ENCODE measurements at places on chromosomes 16 and 17.

GRCh38 chr16:11254913-11255736 is 879 bp downstream of the SOCS1 start:
- peak; percentile 56 for DNase-seq

- DNase-seq, result peak; percentile 87
These were observed 432 bp downstream of the ZNF276 start for GRCh38 chr16:89721546-89722391.

GRCh38 chr17:15475631-15476354 is 8.4 kb upstream of the CDRT4 start:
- no peak for DNase-seq

DNA sequence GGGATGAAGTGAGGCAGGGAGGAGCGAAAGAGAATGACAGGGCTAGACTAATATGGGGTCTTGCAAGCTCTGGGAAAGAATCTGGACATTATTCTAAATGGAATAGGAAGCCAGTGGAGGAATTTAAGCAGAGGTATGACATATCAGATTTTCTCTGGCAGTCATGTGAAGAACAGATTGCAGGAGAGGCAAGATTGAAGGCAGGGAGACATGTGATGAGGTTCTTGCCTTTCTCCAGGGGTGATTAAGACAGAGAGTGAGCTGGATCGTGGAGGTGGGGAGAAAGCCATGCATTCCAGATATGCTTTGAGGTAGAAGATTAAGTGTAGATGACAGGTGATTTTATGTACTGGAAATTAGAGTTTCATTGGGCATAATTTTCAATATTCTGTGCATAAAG is 4.3 kb upstream of the THAP11 start:
- DNase-seq, result no peak

DNA sequence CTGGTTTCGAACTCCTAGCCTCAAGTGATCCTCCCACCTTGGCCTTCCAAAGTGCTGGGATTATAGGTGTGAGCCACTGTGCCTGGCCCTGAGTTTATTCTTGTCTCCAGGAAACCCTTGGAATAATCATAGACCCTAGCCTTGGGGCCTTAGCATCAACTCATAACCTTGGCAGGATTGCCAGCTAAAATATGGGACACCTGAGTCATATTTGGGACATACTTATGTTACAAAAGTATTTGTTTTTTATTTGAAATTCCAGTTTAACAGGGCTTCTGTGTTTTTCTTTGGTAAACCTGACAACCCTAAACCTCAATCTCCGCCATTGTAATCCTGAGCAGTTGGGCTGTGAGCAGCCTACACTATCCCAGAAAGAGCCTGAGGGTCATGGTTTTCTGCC is 28.6 kb upstream of the TNS4 start:
- DNase-seq, result no peak

DNA sequence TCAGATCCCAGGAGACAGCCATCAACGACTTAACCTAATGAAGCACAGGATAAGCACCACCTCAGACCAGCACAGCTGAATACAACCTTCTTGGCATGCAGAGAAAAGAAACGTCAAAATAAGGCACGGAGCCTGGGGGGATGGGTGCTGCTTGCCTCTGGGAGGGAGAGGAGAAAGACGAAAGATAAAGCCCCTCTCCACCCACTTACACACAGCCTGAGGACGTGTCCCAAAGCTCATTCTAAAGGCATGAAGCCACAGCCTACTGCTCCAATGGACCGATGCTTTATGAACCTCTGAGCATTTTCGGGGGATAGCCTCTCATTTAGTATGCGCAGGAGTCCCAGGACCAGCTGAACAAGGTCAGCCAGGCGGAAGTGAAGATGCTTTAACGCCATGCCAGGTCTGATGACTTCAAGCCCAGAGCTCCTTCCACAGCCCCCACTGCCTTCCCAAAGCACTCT is 31.1 kb downstream of the ST3GAL2 start:
- no peak for DNase-seq

DNA sequence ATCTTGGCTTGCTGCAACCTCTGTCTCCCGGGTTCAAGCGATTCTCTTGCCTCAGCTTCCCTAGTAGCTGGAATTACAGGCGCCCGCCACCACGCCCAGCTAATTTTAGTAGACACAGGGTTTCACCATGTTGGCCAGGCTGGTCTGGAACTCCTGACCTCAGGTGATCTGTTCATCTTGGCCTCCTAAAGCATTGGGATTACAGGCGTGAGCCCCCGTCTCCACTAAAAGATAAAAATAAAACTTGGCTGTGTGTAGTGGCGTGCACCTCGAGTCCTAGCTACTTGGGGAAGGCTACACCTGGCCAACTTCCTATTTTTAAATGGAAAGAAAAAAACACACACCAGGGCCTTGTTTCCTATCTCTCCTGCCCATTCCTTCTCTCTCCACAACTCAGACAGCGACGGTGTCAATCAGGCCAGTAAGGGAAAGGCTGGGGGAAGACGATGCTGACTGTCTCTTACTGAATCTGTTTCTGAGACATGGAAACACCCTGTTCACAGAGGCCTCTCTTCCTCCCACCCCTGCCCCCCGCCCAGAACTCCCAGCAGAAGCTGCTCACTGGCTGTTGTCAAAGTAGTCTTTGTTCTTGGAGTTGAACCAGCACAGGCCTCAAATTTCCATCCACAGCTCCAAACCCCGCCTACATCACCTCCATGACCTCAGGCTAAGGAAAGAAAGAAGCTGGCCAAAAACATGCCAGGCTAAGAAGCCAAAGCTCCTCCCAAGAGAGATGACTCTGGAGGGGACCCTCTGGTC is 96.6 kb downstream of the NXN start:
- no peak for DNase-seq

DNA sequence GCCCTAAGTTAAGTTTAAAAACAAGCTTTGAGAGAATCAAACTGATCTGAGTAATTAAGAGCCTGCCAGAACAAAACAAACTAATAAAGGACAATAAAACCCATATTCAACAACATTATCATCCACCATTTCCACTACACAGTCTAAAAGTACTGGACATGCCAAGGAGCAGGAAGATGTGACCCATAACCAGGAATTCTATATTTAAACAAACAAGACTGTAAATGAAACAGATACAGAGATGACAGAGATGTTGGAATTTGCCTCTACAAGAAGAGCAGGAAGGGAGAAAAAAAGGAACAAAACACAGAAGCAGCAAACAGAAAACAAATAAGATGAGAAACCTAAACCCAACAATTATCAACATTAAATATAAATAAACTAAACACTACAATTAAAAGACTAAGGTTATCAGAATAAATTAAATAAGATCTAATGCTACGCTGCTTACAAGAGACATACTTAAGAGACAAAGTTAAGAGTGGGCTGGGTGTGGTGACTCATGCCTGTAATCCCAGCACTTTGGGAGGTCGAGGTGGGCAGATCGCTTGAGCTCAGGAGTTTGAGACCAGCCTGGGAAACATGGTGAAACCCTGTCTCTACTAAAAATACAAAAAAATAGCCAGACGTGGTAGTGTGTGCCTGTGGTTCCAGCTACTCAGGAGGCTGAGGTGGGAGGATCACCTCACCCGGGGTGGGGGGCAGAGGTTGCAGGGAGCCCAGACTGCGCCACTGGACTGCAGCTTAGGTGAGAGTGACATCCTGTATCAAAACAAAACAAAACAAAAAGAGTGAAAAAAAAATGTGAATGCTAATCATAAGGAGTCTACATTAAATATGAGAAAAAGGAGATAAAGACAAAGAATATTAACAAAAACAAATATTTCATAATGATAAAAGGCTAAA is 50.6 kb downstream of the CREBBP start:
- no peak for DNase-seq

- DNase-seq, result no peak
These were observed 26.9 kb upstream of the FAM20A start for GRCh38 chr17:68627956-68628575.

DNA sequence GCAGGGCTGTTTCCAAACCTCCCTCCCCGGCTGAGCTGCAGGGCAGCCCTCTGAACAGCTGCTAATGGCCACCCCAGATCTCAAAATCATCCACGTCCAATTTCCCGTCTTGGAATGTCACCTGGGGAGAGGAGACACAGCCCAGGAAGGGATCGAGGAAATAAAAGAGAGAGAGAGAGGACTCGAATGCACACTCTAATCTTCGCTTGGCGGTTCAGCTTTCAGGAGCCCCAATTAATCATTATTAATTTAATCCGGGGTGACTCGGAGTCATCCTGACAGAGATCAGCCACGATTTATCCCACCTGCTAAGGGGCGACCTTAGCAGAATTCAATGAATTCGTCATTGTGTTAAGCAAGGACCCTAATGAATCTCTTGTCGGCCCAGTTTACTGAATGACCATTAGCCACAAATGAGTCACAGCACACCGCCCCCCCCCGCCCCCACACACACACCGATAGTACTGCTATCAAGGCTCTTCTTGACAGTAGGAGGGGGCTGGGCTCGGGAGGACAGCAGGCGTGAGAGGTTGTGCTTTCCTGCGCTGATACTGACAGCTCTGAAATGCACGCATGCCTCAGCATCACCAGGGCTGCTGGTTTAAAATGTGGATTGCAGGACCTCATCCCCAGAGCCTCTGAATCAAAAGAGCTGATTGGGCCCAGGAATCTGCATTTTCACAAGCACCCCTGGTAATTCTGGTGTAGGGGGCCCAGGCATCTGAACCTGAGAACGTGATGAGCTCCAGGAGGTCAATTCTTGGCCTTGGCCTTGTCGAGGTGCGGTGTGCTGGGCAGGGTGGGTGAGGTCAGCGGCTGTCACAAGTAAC is 190.0 kb upstream of the CIBAR2 start:
- no peak for DNase-seq

DNA sequence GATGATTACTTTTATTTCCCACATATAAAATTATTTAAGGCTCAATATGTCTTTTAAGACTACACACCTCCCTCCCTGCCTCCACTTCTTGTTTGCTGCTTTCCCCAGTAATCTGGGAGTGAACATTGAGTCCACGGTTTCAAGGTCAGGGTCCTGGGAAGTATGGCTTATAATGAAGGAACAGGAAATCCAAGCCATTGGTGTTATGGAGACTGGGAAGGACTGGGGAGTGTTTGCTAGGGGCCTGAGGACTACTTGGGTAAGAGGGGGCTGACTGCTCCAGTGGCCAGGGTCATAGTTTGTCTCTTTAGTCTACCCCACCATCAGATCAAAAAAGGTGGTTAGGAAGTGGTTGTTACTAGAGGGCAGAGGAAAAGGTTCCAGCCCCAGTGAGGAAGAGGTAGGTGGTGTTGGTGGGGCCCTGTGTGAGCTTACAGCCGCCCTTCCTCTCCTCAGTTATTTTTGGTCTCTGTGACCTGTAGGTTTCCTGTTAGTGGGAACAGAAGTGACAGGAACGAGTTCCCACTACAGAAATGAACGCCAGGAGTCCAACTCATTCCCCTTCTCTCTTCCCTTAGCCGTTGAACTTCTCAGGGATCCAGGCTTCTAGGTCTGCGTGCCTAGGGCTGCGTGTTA is 742 bp upstream of the SLC16A13 start:
- DNase-seq, result no peak

- no peak for DNase-seq
These were observed 10.3 kb downstream of the EPN2 start for GRCh38 chr17:19247473-19247872.

DNA sequence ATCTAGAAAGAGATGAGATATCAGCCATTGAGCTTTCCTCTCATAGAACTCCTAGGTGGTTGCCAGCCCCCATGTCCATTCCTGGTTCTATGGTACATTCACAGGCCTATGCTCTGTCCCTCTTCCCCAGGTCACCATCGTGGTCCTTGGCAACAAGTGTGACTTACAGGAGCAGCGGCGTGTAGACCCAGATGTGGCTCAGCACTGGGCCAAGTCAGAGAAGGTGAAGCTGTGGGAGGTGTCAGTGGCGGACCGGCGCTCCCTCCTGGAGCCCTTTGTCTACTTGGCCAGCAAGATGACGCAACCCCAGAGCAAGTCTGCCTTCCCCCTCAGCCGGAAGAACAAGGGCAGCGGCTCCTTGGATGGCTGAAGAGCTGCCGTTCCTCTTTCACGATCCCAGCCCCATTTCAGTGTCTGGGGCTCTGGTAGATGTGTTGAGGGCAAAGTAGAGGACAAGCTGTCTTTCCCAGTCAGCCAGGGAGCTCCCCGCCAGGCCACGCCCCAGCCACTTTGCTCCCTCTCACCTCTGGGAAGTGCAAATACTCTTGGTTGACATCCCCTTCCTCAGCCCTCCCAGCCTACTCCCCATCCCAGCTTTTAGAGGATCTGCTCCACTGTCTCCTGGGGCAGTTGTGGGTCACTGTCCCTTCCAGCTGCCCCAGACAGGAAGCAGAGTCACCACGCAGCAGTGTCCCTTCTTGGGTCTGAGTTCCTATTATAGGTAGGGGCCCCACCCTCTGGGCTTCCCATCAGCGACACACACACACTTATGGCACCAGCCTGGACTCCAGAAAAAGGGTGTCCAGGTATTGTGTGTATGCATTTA is 3.8 kb downstream of the NKIRAS2 start:
- DNase-seq, result no peak

DNA sequence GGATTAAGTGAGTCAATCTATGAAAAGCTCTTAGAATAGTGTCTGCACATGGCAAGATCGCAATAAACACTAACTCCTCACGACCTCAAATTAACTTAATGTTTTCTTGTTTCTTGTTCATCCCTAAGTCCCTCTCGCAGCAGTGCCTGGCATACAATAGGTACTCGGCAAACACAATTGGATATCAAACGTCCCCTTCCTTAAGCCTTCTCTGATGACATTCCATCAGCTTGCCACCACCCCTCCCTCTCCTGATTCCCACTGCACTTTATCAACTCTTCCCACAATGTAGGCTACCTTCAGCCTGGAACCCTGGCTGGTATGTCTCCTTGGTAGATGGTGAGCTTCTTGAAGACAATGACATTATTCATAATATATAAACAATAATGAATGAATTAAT is 33.3 kb downstream of the CCDC42 start:
- no peak for DNase-seq

GRCh38 chr17:13542636-13543035 is 59.1 kb downstream of the HS3ST3A1 start:
- no peak for DNase-seq

DNA sequence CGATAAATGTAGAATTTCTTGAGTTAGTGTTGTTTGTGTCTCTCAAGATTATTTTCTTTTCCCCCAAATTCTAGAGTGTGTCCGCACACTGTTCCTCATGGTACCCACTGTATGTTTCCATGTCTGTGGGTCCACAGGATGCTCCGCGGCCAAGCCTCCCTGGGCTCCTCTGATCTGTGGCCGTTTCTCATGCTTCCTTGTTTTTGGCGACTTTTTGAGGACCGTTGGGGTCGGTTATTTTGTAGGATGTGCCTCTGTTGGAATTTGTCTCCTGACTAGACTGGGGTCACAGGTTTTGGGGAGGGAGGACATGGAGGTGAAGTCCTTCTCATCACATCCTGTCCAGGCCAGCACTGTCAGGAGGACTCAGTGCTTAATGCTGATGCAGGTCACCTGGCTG is 140.0 kb downstream of the LAT start:
- DNase-seq, result no peak

- no peak for DNase-seq
These were observed 3.6 kb downstream of the PECAM1 start for GRCh38 chr17:64387145-64387473.

DNA sequence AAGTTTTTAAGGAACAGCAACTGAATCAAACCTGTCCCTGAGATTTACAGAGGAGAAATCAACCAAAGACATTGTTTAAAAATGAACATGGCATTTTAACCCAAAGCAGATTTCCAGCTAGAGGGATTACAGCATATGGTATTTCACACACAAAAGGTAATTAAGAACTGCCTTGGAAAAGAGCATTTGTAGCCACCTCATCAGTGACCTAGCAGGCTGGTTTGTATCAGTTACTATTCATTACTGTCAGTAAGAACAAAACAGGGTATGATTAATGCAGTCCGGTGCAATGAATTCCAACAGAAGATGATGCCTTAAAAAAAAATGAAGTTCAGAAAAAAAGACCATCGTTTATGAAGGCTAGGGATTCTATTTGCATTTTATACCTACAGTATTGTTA is 219.9 kb downstream of the CHD9NB start:
- DNase-seq, result no peak

All from T-helper 9 cell (primary cell).